ENCODE measurements at places on chromosomes 1 and 21.

GRCh38 chr1:157202331-157202730 is 64.1 kb upstream of the ETV3 start:
- DNase-seq, result no peak

- DNase-seq, result no peak
These were observed 14.1 kb downstream of the PTCH2 start for GRCh38 chr1:44828841-44829440.

- DNase-seq, result peak; percentile 65
These were observed at the start of gene ARHGEF11 for GRCh38 chr1:157045250-157046218. Gene ARHGEF11 (minus strand): TSS chr1:157045742. CDS start chr1:157044330, 1,412 bp downstream.

DNA sequence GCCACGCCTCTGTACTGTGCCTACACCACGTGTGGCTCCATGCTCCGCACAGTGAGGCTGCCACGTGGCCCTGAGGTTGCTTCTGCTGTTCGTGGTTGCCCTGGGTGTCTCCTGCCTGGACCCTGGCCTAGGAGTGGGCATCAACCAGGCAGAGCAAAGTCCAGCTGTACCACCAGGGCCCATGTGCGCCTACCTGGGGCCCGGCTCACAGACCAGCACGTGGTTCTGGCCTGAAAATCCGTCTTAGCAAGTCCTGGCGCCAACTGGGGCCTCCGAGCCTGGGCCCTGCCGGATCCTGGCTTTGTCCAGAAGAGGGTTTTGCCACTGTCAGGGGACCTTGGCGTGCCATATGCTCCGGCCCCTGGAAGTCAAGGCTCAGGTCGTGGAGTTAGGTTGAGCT is 107.1 kb upstream of the TTC34 start:
- DNase-seq, result no peak

DNA sequence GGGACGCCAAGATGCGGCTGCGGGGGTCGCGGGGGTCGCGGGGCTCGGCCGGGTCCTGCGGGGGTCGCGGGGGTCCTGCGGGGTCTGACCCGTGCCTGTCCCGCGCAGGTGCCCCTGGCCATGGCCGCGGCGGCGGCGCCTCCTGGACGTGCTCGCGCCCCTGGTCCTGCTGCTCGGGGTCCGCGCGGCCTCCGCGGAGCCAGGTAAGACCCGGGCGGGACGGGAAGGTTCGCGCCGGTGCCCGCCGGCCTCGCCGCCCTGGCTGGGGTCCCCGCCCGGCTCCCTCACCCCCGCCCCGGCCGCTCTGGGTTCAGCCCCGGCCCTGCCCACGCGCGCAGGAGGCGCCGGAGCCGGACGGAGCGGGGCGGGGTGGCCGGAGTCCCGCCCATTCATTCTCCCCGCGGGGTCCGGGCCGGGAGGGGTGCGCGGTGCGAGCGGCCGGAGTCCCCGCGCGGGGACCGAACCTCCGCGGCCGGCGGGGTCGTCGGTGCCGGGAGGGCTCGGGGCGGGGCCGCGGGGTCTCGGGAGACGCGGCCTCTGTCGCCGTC is 380 bp downstream of the COL18A1 start:
- DNase-seq, result peak; percentile 34

GRCh38 chr1:231850786-231851185 is 224.2 kb downstream of the DISC1 start:
- DNase-seq, result no peak

DNA sequence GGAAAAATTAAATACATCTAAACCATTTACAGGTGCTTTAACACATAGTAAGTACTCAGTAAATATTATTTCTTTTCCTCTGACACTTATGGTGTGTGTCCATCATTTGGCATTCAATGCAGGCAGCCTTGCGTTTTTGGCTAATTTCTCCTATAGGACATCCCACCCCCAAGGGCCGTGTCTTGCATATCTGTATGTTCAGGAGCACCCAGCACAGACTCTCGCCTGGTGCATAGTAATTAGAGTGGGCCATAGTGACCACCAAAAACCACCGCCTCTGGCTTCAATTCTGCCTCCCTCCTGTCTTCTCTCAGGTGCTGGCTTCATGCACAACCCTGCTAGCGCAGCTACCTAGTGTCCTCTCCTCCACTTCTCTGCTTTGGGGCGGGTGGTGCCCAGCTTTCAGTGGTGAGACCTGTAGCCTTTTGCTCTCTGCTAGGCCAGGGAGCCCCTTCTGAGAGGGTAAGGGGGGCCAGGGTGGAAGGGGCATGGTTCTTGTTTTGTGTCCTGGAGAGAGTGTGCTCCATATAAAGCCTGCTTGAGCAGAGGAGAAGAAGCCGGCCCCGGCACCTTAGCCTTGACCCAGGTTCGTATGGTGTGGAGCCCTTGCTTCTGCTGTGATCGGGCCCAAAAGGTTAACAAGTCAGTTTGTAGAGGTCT is 33.4 kb downstream of the BATF3 start:
- DNase-seq, result no peak

- no peak for DNase-seq
These were observed 50.2 kb downstream of the AZIN2 start for GRCh38 chr1:33131191-33131590.

DNA sequence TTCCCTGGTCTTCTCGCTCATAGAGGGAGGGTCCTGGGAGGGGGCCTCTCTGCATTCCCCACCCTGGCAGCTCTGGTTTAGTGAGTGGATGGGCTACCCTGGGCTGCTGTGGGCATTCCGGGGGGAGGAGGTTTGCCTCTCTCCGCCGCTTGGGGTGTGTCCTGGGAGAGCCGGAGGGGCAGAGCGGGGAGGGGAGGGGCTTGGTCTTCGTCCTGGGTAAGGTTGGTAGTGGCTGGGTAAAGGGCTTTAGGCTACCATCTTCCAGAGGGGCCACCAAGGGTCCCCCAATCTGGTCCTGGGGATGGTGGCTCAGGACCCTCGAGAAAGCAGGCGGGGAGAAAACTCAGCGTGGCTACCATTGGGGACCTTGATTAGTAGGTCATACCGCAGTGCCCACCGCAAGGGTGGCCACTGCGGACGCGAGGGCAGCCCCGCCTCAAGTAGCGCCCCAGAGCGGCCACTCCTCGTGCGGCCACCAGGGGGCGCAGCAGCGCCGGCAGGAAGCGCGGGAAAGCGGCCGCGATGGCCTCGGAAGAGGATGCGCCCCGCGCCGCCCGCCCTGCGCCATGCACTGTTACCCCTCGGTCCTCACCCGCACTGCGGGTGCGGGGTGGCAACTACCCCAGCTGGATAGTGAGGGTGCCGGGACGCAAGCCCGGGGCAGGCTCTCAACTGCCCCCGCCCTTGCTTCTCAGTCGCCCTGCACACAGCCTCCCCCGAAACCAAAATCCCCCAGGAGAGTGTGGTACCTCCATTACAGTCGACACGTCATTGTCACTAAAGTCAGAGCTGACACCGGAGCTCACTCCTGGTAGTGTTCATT is 44.1 kb upstream of the SLC25A33 start:
- DNase-seq, result peak; percentile 48

- DNase-seq, result no peak
These were observed 27.0 kb upstream of the IL12RB2 start for GRCh38 chr1:67280696-67281095.

DNA sequence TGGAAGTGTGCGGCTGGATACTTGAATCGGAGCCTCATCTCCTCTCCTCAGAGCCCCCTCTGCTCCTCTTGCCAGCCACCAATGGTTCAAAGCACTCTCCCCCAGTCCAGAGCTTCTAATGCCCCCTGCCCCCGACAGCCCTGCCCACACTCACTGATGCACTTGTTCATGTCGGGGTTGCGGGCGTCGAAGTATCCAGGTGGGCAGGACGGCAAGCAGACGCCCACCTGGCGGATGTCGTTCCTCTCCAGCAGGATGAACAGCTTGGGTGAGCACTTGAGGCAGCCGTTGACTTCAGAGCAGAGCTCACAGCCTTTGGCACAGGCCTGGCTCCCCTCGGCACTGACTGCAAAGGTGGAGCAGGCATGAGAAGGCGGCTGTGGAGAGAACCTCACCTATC is 18.4 kb downstream of the RSPO1 start:
- DNase-seq, result no peak

GRCh38 chr1:90614872-90615271 is 102.2 kb downstream of the BARHL2 start:
- no peak for DNase-seq

DNA sequence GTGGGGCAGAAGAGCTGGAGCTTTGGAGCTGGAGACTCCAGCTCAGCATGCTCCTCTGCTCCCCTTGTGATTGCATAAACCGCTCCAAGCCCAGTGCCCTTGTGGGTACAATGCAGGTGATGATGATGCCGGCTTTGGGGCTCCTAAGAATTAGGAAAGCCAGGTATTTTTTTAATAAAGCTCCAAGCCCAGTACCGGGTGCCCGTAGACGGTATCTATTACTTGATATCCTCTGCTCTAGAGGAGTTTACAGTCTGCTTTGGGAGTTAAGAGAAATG is 27.2 kb downstream of the TENT5C start:
- DNase-seq, result no peak

- DNase-seq, result peak; percentile 25
These were observed 55.6 kb downstream of the PEX14 start for GRCh38 chr1:10530281-10530740.

DNA sequence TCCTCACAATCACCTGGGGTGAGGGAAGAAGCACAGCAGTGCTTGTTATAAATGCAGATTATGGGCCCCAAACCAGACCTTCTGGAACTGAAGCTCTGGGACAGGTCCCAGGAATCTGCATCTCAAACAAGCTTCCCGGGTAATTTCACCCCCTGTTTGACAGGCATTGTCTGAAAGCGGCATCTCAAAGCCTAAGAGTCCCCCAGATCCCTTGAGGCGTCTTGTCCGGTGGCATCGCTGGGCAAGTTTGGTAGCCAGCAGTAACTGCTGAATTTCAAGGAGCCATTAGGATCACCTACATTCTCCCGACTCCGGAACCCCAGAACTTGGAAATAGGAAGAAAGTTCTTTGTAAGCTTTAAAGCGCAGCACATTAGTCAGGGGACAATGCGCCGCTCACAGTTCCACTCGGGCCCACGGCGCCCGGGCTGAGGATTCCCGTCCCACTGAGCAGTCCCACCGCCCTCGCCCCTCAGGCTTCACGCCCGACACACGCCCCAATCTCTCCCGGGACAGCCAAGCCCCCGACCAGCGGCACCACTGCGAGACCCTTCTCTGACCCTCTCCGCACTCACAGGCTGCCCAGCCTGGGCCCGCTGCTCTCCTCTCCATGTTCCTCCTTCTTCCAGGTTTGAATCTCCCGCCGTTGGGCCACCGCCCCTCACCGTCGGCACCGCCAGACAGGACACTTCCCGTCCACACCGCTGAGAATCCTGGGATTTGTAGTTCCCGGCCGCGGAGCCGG is at the start of gene IQGAP3:
TSS of gene IQGAP3 (minus strand) at position 647 of the 744 bp plus-strand sequence. CDS start at position 611, 36 bp downstream.
- DNase-seq, result peak; percentile 81

DNA sequence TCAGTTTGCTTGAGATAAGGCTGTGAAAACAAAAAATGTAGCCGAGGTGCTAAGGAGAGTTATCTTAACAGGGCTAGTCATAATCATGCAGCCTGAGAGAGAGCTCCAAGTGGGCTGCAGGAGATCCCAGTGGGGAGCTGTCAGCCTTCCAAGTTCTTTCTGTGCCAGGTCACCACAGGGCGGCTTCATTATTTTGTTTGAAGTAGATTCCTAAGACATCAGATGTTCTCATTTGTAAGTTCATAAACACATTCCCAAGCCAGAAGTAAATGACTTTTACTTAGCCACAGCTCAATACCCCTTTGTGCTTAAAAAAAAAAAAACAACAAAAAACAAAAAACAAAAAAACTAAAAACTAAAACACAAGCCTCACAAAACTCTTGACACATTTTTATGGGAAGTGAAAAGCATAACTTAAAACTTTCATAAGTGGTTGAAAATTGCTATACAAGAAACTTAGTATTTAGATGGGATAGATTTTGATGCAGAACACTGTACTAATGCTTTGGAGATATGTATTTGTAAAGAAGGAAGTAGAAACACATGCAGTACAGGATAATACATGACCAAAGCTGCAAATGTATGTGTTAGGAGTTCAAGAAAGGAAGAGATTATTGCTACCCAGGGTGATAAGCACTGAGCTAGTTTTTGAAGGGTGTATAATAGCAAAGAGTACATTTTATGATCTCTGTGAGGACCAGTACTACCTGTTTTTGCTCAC is 8.6 kb downstream of the CDC14A start:
- DNase-seq, result peak; percentile 66

- no peak for DNase-seq
These were observed 52.6 kb downstream of the RUNX1 start for GRCh38 chr21:34996304-34997101.
